ENCODE measurements at places on chromosomes 1 and 21.

GRCh38 chr1:43930168-43930948 lies 3.2 kb upstream of the ARTN start:
- DNase-seq = no peak

GRCh38 chr21:41717573-41718330 lies 49.1 kb downstream of the RIPK4 start:
- DNase-seq = no peak

- peak; percentile 73 for DNase-seq
Observed at GRCh38 chr1:178953034-178953433, 72.7 kb upstream of the FAM20B start.

- no peak for DNase-seq
Observed at GRCh38 chr21:14757533-14758327, 211.6 kb upstream of the SAMSN1 start.

- no peak for DNase-seq
Observed at GRCh38 chr1:26102526-26102925, 9.1 kb upstream of the PDIK1L start.

DNA sequence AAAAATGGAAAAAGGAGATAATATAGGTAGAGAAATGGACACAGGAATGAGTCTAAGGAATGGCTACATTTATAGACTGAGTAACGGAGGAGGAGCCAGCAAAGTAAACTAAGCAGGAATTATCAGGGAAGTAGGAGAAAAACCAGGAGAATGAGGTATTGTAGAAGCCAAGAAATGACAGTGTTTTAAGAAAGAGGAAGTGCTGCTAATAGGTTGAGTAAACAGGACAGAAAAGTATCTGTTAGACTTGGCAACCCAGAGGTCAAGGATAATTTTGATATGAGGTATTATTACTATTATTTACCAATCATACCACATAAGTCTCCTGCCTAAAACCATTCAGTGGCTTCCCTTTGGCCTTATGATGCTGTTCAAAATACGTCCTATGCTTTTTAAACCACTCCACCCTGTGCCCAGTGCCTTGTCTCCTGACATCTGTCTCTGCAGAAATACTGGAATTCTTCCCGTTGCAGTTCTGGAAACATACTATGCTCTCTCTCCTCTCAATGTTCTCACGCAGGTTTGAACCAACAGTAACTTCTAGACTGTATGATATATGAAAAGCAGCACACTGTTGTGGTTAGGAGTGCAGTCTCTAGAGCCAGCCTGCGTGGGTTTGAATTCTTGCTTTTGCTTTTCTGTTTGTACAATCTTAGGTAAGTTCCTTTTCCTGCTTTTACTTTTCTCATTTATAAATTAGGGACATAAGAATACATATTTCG lies 24.6 kb upstream of the NEK7 start:
- DNase-seq = no peak

DNA sequence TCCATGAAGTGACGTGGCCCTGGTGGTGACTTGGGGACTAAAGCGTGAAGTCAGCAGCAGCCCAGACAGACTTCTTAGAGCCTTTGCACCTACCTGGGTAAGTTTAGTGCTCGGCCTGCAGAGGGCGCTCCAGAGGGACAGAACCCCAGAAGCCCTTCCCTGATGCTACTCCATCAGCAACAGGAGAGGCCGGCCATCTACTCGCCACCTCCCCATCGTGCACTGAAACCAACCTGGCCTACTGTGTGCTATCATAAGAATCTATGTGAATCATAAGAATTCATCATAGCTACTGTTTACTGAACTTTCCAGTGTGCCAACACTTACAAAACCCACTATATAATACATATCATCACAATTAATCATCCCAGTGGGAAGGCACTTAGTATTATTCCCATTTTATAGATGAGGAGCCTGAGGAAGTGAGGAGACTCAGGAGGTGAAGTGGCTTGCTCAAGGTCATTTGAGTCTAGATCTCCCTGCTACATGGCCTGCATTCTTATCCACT lies 7.9 kb upstream of the EDN2 start:
- DNase-seq = no peak

DNA sequence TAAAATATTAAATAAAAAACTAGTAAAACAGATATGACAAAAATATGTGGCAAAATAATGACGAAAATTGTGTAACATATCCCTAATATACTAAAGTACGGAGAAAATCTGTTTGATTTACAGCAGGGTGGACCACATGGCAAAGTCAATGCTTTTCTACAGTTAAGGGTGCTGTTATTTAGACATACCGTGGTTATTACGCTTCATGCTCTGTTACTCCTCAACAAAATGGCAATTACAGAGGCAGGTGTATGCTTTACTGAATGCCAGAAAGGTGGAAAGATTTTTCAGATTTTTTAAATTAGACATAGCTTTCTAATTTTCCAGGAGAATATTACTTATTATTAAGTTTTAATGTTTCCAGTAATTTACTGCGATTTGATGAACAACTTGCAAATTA lies 343.9 kb upstream of the DPYD start:
- DNase-seq = no peak

DNA sequence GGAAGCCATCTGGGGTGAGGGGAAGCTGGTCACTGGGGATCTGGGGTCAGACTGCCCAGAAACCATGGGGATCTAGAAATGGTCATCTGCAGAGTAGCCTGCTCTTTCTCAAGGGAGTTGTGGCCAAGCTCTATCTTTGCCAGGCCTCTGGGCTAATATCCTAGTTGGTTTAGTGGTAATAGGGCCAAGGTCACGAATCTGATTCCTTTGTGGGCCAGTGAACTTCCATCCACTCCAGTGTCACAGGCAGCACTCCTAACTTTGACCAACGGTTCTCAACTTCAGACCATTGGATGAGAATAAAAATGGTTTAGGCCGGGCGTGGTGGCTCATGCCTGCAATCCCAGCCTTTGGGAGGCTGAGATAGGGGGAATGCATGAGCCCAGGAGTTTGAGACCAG lies 28.1 kb upstream of the PPP2R5A start:
- no peak for DNase-seq

DNA sequence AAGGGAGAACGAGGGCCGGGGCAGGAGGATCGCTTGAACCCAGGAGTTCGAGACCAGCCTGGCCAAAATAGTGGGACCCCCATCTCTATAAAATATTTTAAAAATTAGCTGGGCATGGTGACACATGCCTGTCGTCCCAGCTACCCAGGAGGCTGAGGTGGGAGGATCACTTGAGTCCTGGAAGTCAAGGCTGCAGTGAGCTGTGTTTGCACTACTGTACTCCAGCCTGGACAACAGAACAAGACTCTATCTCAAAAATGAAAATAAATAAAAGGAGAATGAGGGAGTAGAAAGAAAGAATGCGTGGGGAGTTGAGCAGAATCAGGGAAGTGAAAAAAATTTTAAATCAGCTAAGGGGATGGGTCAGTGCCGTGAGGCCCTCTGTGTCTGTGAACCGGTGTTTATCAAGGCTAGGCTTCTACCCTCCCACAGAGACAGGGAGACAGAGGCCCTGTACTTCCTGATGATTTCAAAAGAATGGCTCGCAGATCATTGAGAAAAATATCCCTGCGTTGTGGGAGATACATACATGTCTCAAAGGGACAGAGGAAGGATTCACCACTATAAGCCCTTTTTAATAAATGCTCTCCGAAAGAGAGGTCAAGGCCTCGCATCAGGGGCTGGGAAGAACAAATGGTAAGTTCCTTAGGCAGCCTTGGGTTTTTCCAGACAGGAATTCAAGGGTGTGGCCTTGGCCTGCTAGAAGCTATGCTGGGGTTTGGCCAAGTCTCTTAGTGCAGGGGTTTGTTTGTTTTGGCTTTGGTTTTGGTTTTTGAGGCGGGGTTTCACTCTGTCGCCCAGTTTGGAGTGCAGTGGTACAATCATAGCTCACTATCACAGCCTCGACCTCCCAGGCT lies 20.7 kb downstream of the IL10RB start:
- DNase-seq = no peak

- no peak for DNase-seq
Observed at GRCh38 chr1:229523052-229523451, 14.9 kb upstream of the NUP133 start.

GRCh38 chr21:33393348-33393747 lies 9.9 kb upstream of the IFNGR2 start:
- DNase-seq = no peak

- no peak for DNase-seq
Observed at GRCh38 chr1:101509370-101509769, 272.6 kb downstream of the S1PR1 start.

- no peak for DNase-seq
Observed at GRCh38 chr1:171160639-171161354, 24.3 kb upstream of the FMO2 start.

GRCh38 chr1:232837087-232837486 lies 31.9 kb downstream of the MAP10 start:
- DNase-seq = no peak

DNA sequence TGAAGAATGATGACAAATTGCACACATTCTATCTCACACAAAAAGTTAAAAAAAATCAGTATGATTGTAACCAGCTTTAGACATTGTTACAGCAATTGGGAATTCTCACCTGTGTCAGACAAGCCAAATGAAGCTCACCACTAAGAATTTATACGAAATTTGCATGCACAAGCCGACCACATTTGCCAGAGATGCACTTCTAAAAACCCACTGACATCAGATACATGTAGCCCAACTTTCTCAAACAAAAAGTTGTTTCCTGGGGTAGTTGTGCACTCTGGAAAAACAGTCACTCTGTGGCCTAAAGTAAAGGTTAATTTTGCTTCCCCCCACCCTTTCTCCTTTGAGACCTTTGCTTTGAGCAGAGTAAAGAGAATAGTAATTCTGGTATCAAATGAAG lies 67.9 kb upstream of the IL12RB2 start:
- DNase-seq = no peak

DNA sequence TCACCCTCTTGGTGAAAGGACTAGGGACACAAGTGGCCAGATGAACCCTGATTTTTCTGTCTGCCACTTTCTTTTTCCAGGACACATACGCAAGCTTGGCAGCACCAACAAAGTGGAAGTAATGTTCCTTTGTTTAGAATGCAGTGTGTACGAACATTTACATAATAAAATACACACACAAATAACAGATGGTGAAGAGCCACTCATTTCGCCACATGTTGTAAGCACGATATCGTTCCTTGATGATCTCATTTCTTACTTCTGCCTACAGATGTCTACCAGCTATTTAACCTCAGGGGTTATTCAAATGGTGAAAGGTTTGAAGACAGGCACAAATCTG lies 670.2 kb upstream of the CXADR start:
- no peak for DNase-seq

GRCh38 chr1:150237746-150238145 lies 1.8 kb upstream of the ANP32E start:
- no peak for DNase-seq

DNA sequence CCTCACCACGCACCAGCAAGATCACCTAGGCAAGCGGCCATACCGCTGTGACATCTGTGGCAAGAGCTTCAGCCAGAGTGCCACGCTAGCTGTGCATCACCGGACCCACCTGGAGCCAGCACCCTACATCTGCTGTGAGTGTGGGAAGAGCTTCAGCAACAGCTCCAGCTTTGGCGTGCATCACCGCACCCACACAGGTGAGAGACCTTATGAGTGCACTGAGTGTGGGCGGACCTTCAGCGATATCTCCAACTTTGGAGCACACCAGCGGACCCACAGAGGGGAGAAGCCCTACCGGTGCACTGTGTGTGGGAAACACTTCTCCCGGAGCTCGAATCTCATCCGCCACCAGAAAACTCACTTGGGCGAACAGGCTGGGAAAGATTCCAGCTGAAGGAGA lies 5.0 kb downstream of the ZNF691 start:
- DNase-seq = no peak

DNA sequence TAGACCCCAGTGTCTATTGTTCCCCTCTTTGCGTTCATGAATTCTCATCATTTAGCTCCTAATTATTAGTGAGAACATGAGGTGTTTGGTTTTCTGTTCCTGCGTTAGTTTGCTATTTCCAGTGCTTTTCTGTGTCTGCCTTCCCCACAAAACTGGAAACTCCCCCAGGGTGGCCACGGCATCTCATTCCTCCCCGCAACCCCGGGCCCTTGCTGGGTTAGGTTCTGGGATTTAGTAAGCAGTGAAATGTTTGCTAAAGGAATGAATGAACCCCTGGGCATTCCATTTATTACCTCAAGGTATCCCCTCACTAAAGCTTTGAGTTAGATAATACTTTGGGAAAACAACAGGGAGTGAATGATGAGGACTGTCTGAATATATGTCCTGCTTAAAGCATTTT lies 142.9 kb downstream of the GLUL start:
- no peak for DNase-seq

DNA sequence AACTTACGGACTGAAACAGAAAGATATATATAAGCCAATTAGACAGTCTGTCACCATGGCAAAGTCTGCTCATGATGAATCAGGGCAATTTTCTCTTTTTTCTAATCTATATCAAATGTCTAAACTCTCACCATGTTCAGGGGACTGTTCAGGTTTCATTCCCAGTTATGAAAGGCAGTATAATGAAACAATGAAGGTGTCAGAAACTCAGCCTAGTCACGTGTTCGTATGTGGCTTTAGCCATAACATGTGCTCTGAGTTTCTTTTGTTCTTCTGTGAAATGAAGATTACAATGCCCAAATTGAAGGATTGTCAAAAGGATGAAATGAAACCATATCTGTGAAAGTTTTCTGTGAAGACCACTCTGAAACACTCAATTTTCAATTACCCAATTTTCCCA lies 392.9 kb downstream of the DSCAM start:
- DNase-seq = no peak

DNA sequence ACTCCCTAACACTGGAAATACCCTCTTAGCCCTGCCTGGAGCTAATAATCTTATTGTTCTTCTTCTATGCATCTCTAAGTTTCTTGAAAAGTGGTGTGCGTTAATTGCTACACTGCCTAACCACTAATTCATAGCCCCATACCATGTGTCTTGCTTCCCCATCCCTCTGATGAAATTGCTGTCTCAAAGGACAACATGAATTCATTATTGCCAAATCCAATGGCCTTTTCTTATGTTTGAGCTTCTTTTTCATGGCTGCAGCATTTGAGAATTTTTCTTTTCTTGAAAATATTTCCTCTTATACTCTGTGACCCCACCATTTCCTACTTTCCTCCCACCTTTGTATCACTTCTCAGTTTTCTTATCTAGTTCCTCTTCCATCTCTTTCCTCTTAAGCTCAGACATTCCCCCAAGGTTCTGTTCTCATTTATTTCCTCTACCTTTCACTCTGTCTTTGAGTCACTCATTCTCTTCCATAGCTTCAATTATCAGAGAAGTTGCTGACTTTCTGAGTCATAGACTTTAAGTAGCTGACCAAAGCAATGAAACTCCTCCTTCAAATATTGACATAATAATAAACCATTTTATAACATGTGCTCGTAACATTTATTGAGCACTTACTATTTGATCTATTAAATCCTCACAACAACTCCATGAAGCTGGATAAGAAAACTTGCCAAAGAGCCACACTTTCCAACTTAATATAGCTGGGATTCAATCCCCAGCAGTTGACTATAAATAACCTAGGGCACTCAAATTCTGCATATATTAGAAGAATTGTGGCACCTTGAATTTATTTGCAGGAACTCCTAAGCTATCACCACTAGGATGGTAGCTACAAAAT lies 35.5 kb upstream of the ATP6V1G3 start:
- DNase-seq = no peak

Measured in left forelimb (tissue), 1 donor.